Activated CD4-positive, CD25-positive, alpha-beta regulatory T cell (primary cell): ENCODE measurements at places on chromosomes 12 and 14.

GRCh38 chr12:54697851-54698250 is 49.7 kb upstream of the DCD start:
- DNase-seq: no peak

DNA sequence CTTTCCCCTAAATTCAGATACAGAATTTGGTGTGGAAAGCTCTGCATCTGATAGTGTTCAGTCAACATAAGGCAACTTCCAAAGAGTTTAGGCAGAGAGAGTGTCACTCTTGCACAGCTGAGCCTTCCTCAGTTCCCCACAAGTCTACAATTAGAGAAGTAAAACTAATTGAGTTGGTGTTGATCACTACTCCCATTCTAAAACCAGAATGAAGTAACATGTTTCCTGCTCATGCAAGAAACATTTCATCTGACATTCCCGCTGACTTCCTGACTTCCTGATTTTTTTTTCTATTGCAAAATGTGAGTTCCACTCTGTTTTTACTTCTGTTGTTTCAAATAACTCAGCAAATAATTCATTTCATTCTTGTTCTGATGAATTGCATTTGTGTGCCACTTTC is 271.0 kb downstream of the ALG10B start:
- DNase-seq: no peak

- DNase-seq: no peak
These were observed 20.0 kb downstream of the NFKBIA start for GRCh38 chr14:35384455-35385041.

DNA sequence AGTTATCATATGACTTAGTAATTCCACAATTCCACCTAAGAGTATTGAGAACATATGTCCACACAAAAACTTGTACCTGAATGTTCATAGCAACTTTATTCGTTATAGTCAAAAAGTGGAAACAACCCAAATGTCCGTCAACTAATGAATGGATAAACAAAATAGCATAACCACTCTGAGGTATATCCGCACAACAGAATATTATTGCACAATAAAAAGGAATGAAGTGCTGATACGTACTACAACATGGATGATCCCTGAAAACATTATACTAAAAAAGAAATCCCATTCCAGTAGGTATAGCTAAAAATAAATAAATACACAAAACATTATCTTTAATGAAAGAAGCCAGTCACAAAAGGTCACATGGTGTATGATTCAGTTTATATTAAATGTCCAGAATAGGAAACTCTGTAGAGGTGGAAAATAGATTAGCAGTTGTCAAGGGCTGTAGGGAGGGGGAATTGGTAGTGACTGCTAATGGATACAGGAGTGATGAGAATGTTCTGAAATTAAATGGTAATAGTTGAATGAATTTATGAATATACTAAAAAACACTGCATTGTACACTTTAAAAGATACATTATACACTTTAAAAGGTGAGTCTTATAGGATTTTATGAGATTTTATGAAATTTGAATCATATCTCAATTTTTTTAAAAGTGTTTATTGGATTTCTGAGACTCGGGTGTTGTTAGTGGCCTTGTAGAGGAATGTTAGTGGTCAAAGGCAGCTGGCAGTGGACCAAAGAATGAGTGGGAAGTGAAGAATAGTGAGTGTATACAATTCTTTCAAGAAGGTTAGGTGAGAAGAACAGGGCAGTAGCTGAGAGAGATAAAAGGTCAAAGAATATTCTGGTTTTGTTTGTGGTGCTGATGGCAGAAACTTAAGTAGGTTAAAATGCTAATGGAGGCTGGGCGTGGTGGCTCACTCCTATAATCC is 36.3 kb upstream of the BAZ1A start:
- DNase-seq: no peak

DNA sequence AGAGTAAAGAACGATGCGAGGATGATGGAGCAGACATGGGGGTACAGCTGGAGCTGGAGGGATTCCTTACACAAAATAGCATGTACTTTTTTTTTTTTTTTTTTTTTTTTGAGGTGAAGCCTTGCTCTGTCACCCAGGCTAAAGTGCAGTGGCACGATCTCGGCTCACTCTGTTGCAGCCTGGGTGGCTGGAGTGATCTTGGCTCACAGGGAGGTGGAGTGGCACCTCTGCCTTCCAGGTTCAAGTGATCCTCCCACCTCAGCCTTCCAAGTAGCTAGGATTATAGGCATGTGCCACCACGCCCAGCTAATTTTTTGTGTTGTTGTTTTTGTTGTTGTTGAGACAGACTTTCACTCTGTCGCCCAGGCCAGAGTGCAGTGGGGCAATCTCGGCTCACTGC is 5.1 kb upstream of the RASAL1 start:
- DNase-seq: no peak

DNA sequence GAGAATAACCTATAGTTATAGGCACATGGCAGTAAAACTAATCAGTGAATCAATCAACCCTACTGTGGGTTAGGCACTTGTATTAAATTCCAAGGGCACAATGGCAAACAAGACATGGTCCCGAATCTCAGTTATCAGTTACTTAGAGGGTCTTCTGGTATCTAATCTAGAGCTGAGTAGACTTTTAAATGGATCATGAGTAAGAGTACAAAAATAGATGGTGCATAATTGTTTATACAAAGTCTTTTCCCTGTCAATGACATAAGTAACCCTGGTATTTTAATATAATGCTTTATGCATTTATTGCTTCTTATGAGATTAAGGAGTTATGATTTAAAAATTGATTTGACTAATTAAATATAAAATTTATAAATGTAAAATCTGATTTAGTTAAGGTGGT is 23.0 kb upstream of the KCNJ8 start:
- DNase-seq: no peak

- no peak for DNase-seq
These were observed 15.4 kb upstream of the BCL11B start for GRCh38 chr14:99287269-99287942.

DNA sequence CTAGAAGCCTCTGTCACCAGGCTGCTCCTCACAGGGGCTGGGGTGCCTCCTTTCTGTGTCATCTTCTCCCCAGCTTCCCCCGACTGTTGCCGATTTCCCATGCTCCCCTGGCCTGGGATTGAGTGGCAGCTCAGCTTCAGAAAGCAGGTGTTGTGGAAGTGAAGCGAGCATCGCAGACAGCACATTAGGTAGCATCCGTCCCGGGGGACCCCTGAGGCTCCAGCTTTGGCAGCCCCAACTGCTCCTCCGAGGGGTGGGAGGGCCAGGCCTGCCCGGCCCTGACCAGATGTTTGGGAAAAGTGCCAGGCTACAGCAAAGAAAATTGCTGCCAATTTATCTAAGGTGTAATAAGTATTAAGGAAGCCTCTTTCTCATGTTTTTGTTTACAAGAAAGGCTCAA is 1045.6 kb downstream of the BCL11B start:
- no peak for DNase-seq

DNA sequence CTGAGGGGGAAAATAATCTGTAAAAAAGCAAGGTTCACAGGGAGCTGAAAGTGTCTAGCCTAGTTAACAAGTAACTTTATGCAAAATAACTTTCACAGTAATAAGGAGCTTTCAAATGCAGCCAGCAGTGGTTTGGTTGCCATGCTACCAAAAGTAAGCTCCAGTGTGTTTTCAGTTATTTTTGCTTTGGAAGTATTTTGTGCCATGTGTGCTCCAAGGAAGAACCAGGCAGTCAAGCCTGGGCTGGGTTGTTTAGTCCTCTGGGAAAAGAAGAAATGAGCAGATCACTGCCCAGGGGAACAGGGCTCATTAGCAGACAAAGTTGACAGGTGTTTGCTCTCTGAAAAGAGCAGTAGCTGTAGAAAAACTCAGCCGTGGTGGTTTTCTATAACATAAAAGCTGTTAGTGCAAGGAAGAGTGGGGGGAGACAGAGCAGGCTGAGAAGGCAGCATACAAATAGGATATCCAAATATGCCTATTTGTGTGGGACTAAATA is 92.8 kb upstream of the TMTC2 start:
- DNase-seq: no peak

DNA sequence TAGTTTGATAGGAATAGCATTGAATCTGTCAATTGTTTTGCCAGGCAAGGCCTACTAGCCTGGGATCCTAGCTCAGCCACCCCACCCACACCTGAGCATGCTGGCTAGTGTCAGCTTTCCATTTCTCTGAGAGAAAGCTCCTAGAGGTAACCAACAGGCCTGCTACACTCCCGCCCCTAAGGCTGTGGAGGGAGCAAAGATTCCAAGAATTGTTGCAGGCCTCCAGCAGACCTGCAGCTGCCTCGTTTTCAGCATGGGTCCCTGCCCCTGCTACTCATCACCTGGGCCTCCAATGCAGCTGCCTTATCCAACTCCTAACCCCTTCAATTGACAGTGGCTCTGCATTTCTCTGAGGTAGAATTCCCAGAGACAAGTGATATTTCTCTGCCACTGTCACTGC is 852.4 kb upstream of the MDGA2 start:
- no peak for DNase-seq

DNA sequence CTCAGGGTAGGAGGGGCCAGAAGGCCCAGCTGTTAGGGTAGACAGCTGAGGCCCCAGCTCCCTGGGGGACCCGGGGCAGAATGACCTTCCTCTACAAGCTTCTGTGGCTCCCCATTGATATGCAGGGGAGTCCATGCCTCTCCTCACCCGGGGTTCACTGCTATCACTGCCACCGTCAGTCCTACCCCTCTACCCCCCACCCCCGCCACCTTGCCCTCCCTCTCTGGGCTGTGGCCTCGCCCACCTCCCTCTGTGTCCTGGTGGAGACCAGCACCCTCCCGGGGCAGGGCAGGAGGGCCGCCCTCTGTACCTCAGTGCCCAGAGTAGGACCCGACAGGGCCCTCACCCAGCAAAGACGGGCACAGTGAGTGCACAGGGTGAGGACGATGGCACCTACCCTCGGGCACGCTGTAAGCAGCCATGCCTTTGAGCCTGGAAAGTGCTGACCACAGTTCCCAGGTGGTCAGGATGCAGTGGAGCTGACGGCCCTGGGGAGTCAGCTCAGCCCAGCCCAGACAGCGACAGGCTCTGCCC is 88.4 kb upstream of the SFSWAP start:
- DNase-seq: no peak

- DNase-seq: no peak
These were observed 192.2 kb upstream of the C14orf180 start for GRCh38 chr14:104387022-104388010.

GRCh38 chr14:63922696-63923421 is 70.1 kb downstream of the SYNE2 start:
- DNase-seq: no peak

DNA sequence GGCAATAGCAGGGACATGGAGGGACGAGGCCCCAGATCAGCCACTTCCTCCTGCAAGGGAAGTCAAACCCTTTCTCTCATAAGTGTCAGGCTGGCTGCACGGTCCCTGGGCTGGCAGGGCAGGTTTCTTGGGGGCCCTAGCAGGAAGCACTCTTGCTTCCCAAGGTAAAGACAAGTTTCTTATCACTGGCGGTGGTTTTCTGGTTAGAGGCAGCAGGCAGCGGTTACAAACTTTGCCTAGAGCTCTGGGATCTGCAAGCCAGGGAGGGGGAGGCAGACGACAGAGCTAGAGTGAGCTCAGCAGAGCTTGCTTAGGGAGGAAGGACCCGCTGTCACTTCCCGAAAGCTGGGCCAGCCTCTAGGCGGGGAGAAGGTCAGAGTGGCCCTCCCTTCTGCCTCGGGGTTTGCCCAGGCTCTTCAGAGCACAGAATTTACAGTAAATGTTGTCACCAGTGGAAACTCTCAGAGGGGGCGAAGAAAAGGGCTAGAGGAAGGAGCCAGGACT is 20.4 kb downstream of the BATF start:
- peak; percentile 39 for DNase-seq

DNA sequence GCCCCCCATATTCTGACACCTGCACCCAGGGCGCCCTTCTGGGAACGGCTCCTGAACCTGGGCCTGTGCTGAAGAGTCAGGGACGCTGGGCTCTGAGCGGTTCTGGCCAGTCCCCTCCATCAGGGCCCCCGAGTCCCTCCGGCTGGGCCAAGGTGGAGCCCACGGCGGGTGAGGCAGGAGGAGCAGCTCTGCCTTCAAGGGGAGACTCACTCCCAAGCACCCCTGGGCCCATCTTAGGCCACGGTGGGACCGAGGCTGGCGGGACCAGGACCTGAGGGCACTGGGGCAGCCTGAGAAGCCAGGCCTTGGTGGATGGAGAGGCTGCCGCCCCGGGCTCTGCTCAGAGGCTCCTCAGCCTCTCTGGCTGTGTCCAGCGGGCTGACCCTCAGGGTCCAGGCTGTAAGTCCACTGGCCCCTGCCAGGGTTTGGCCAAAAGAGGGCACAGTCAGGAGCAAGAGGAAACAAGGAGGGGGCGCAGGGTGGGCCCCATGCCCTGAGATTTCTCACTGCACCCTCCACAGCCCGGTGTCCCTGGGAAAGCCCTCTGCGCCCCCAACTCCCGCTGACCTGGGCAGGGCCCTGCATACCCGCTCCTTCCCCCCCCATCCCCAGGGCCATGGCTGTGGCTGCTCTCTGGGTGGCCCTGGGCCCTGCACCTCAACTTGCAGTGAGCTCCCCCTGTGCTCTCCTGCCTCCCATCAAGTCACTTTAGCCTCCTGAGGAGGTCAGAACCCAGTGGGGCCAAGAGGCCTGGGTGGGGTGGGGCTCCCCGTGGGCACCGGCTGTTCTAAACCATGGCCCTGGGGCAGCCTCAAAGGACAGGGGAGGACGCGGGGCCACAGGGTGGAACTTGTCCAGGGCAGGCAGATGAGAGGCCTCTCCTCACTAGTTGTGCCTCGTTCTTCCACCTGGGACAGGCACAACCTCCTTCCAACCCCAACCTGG is 266.4 kb upstream of the SFSWAP start:
- no peak for DNase-seq

- no peak for DNase-seq
These were observed 75.5 kb upstream of the CAND1 start for GRCh38 chr12:67193704-67194103.

DNA sequence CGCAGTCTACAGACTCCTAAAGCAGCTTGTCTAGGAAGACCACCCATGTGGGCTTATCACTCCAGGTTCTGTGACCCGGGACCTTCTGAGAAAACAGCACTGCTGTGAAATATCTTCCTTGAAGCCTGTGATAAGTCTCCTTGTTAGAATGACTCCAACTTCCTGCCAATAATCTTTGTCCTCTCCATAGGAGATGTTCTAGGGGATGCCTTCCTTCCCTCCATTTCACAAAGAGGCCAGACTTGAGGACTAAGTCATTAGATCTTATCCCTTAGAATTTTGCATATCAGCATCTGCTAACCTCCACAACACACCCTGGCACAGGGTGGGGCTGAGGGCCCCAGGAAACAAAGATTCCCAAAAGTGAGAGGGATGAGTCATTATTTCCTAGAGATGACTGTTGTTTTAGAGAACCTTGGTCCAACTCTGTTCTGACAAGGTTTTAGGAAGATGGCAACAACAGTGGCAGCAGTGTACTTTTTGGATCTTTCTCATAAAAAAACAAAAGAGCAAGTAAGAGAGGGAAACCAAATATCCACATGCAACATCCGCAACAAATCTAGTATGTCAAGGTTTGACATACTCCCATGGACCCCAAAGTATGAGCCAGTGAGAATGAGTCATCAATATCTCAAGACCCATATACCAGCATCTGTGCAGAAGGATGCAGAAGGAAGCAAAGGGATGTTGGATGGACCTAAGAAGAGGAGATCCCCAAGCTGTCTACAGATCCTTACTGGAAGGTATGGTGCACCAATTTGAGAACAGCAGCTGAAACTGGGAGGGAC is 6.0 kb downstream of the LTB4R start:
- DNase-seq: no peak

GRCh38 chr12:59491877-59492276 is 104.0 kb upstream of the SLC16A7 start:
- DNase-seq: no peak
